Naive thymus-derived CD4-positive, alpha-beta T cell (primary cell): ENCODE measurements at places on chromosomes 6 and 20.

DNA sequence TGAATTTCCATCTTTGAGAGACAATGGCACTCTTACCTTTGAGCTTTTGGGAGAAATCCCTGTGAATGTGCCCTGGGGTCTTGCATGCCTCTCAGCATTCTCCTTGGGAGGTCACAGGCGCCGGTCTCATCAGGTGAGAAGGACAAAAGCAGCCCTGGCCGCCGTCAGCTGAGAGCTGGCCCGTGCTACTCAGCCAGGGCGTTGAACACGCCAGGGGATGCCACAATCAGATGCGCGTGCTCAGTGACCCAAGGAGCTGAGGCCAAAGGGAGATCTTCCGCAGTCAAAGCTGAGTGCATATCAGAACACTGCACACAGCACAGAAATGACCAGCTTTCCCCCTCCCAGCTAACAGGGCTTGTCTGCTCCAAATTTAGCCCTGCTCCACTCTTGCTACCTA lies 253.6 kb upstream of the NOX3 start:
- DNase-seq = no peak
- no peaks in the 10 kb centered on the region for H3K36me3 ChIP-seq
- no peaks in the 10 kb centered on the region for H3K4me1 ChIP-seq
- H3K27ac ChIP-seq = no peak overlapping the region

- no peaks in the 10 kb centered on the region for H3K27me3 ChIP-seq
- H3K4me3 ChIP-seq = no peak overlapping the region
- DNase-seq = no peak
- no peaks in the 10 kb centered on the region for H3K36me3 ChIP-seq
Observed at GRCh38 chr6:130677312-130677711, 149.9 kb upstream of the SMLR1 start.

DNA sequence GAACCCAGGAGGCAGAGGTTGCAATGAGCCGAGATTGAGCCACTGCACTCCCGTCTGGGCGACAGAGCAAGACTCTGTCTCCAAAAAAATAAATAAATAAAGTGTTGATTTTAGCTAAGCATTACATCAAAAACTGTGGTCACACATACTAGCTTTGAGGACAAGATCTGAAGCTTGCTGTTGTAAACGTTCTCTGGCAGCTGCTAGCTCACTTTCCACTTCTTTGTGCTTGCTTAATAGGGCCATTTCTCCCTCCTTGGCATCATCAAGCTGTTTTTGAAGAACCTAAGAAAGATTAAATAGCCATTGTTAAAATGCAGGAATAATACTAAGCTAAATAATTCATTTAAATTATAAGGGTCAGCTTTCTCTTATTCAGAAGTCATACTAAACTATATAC lies 55.7 kb downstream of the FAM184A start:
- no peak for DNase-seq
- no peaks in the 10 kb centered on the region for H3K27me3 ChIP-seq
- no peaks in the 10 kb centered on the region for H3K36me3 ChIP-seq
- no peaks in the 10 kb centered on the region for H3K4me1 ChIP-seq
- H3K4me3 ChIP-seq = no peak overlapping the region

DNA sequence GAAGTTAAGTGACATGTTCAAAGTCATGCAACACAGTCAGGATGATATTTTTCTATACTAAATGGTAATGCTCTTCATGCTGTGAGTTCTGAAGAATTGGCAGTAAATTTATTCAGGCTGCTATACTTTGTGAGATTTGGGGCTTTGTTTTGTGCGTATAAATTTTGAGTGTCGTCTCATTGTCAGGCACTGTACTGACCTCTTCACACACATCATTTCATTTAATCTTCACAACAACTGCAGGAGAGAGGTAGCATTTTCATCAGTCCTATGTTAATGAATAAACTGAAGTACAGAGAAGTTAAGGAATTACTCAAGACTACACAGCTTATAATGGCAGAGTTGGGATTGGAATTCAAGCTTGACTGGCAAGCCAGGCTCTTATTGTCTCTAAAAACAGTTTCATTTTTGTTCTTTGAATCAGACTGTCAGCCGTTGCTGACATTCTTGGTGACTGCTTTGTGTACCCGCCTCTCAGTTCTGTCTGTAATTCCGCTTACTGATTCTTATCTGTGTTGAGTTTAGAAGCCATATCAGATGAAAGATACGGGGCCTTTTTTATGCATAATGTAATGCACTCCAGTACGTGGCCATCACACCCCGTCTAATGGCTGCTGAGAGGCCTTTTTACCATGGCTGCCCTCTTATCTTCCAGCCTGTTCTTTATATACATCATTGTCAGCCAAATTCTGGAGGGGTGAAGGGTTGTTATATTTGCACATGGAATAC lies 274.9 kb downstream of the UTRN start:
- peaks cover 17% of the 10 kb centered on the region for H3K36me3 ChIP-seq
- peak overlapping the region; percentile 65 for H3K27ac ChIP-seq
- H3K27me3 ChIP-seq = no peaks in the 10 kb centered on the region
- peak overlapping the region; percentile 17 for H3K4me3 ChIP-seq
- H3K4me1 ChIP-seq = no peaks in the 10 kb centered on the region

DNA sequence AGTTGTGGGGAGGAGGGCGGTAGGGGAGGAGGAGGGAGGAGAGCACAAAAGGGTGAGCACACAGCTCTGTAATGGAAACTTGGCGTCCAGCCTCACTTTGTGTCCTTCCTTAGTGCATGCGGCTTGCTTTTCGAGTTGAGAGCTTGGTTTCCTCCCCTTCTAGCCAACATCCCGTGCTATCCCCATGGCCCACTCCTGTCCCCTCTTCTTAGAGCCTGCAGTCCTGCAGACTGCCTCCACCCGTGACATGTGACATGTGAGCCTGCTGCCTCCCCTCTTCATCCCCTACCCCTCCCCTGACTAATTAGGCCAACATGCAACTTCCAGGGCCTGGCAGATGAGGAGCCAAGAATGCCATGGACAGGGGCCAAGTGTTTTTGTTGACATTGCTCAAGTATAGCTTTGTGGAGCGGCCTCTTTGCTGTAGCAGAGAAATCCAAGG lies 63.2 kb downstream of the SLC24A3 start:
- no peak for DNase-seq
- H3K36me3 ChIP-seq = no peaks in the 10 kb centered on the region
- H3K4me1 ChIP-seq = no peaks in the 10 kb centered on the region
- H3K27ac ChIP-seq = no peak overlapping the region
- H3K4me3 ChIP-seq = no peak overlapping the region

GRCh38 chr20:53806683-53807401 lies 213.2 kb upstream of the ZNF217 start:
- DNase-seq = no peak
- H3K27ac ChIP-seq = no peak overlapping the region

DNA sequence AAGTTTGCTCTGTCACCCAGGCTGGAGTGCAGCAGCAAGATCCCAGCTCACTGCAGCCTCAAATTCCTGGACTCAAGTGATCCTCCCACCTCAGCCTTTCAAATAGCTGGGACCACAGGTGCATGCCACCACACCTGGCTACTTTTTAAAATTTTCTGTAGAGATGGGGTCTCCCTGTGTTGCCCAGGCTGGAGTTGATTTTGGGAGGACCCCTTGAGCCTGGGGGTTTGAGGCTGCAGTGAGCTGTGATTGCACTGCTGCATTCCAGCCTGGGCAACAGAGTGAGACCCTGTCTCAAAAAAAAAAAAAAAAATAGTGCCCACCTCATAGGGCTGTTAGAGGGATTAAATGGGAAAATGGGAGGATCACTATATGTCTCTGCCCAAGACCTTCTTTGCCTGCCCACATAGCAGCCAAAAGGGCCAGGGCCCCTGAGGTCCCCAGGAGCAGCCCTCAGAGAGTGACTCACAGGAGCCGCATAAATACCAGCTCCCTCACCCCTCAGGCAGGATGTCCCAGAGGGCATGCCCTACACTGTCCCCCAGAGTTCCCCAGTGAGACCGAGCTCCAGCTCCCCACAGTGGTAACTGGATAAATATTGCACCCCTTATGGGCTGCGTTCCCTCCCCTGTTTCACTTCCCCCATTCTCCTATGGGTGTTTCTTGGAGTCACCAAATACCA lies 11.7 kb upstream of the MDGA1 start:
- H3K4me1 ChIP-seq = peaks cover 6% of the 10 kb centered on the region
- no peaks in the 10 kb centered on the region for H3K27me3 ChIP-seq
- no peaks in the 10 kb centered on the region for H3K36me3 ChIP-seq
- no peak overlapping the region for H3K27ac ChIP-seq
- H3K4me3 ChIP-seq = no peak overlapping the region
- DNase-seq = no peak

- no peak overlapping the region for H3K27ac ChIP-seq
- no peak overlapping the region for H3K4me3 ChIP-seq
- no peaks in the 10 kb centered on the region for H3K4me1 ChIP-seq
Observed at GRCh38 chr20:46708172-46708860, 1.1 kb upstream of the SLC2A10 start.

- H3K27me3 ChIP-seq = no peaks in the 10 kb centered on the region
- H3K27ac ChIP-seq = no peak overlapping the region
- H3K4me3 ChIP-seq = no peak overlapping the region
- H3K4me1 ChIP-seq = no peaks in the 10 kb centered on the region
- no peak for DNase-seq
- H3K36me3 ChIP-seq = no peaks in the 10 kb centered on the region
Observed at GRCh38 chr6:132187816-132188215, 213.5 kb downstream of the MOXD1 start.
